DMS153 (cell line): ENCODE measurements at places on chromosomes 12 and 14.

GRCh38 chr14:67719866-67720265 lies 18.2 kb downstream of the RDH12 start:
- DNase-seq, result no peak

DNA sequence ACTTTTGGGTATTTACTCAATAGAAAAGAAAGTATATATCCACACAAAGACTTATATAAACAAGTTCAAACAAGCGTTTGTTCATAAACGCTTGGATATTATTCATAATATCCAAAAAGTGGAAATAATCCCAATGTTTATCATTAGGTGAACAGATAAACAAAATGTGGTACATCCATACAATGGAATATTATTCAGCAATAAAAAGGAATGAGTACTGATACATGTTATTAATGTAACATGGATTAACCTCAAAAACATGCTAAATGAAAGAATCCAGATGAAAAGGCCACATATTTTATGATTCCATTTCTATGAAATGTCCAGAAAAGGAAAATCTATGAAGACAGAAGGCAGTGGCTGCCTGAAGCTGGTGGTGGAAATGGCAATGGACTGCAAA lies 16.8 kb upstream of the MYH7 start:
- no peak for DNase-seq

DNA sequence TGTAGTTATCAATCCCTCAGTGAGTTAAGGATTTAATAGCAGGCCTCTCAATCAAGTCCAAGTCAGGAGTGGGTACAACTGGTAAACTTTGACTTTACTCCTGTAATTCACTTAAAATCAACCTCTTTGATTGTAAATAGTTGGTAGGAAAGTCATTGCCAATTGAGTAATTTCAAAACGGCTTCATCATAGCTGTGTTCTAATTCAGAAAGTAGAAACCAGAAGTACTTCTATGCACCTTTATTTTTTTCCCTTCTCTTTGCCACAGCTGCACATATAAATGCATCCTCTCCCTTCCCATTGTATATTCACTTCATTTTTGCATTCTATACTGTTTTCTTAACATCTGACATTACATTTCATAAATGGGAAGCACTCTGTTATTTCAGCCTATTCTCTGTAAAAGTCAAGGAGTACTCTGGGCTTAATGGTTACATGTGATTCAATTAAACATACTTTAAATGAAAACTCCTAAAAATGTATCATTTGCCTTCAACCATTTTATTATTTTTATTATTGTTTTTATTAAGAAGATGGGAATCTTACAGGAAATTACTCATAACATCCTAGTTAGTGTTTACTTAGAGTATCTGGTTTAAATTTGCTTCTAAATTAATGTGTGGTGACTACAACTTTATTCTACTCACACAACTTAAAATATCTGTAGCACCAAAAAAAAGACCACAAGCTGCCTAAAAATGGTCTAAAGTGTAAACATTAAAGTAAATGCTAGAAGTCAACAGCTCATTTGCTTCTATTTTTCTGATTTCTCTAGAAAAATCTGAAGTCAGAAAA lies 171.2 kb downstream of the CEP128 start:
- DNase-seq, result no peak

GRCh38 chr12:111841236-111841749 lies 735 bp upstream of the MAPKAPK5 start:
- no peak for DNase-seq

DNA sequence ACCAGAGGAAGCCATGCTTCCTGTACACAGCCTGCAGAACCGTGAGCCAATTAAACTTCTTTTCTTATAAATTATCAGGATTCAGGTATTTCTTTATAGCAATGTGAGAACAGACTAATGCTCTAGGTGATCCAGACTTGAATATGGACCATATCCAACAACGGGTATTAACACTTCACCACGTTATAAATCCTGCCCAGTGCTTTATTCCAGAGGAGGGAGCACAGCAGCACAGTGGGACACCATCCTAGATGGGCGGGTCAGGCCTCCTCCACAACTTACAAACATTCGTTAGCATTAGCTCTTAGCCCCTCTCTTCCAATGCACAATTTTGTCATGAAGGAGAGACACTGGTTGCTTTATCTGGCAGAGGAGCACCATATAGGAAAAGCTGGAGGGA lies 66.0 kb downstream of the TMCC3 start:
- DNase-seq, result no peak

GRCh38 chr14:92939699-92940098 lies 16.7 kb downstream of the CHGA start:
- no peak for DNase-seq

GRCh38 chr12:98698603-98699463 lies 53.7 kb downstream of the APAF1 start:
- peak; percentile 55 for DNase-seq

- peak; percentile 52 for DNase-seq
Measured at GRCh38 chr12:109863847-109864712, 16.3 kb downstream of the GLTP start.

DNA sequence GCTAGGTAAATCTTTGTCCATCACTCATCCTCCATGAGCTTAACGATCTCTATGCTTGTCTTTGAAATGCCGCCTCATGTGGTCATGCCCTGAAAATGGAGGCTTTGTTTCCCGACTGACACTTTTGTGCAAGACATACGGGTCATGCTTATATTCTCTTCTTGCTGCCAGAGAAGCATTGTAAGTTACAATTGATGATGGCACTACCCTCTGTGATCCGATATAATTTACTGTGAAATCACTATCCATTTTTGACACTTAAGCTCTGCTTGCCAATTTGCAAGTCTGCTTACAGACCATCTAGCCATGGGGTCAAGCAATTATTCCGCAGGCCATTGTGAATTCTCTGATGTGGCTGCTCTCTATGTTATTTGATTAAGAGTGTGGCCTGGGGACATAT lies 650.0 kb downstream of the FLRT2 start:
- DNase-seq, result no peak

DNA sequence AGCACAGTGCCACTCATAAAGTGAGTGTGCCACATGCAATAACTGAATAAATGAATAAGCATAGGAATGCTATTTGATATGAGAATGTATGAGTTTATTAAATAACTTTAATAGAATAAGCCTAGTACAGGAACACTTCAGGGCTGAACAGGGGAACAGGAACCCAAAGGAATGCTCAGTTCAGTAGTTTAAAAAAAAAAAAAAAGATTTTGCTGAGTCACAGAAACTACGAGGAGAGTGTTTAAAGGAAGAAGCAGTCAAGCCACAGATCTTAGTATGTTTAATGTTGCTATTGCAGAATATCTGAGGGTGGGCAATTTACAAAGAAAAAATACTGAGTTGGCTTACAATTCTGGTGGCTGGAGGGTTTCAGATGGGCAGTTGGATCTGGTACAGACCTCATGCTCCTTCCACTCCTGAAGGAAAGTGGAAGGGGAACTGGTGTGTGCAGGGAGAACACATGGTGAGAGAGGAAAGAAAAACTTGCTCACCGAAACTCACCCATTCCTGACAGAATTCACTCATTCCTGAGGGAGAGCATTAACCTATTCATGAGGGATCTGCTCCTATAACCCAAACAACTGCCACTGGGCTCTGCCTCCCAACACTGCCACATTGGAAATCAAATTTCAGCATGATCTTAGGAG lies 880.3 kb upstream of the MGAT4C start:
- no peak for DNase-seq

DNA sequence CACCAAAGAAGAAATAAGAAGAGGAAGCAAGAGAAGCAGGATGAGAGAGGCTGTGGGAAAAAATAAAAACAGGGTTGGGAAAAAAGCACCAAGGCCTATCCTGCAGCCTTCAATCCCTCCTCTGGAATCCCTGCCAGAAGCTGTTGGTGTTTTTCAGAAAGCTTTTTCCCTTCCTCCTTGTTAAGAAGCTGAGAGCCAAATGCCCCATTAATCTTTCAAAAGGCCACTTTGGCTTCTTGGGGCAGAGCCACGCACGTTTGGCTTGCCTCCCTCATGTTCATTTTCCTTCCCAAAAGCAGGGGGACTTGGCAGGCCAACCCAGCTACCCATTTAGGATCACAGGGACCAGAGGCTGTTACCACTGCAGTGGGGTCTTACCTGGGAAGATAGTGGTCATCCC lies 365.3 kb downstream of the NUAK1 start:
- no peak for DNase-seq

DNA sequence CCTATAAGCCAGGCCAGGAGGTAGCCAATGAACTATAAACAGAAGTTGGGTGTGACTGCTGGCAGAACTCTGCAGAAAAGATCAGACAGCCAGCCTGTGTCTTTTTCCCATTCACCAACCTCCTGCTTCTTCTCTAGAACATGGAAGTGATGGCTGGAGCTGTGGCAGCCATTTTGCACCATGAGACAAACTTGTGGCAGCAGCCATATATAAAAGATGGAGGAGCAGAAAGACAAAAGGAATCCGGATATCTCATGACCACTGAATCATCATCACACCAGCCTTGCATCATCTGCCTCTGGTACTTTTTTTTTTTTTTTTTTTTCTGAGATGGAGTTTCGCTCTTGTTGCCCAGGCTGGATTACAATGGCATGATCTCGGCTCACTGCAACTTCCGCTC lies 8.7 kb downstream of the BEGAIN start:
- DNase-seq, result no peak

GRCh38 chr14:105605464-105606304 lies 79.3 kb downstream of the TMEM121 start:
- DNase-seq, result no peak
